ENCODE measurements at places on chromosomes 2 and 18. TPM values are rescaled to one million over a fixed set of nuclear protein-coding genes. Genes with fewer than 3 reads are reported as not detected.

Gene PIEZO2
- 270 TPM for total RNA-seq

Gene FBXO36
- 1.5 TPM for total RNA-seq

Gene MAPK4
- total RNA-seq = not detected

Gene HOXD12
- not detected for total RNA-seq

Gene TOGARAM2
- 0.13 TPM for total RNA-seq

Gene CREG2
- total RNA-seq = 0.65 TPM

Gene HPCAL1
- total RNA-seq = 48.4 TPM

Gene MRO
- total RNA-seq = 0.16 TPM

Gene ANKRD30B
- total RNA-seq = not detected

Gene SEMA4F
- 7.0 TPM for total RNA-seq

Gene ARHGEF33
- 0.16 TPM for total RNA-seq
